ENCODE measurements at places on chromosomes 6 and 20.

- DNase-seq: no peak
Observed at GRCh38 chr20:42923348-42923918, 266.3 kb downstream of the PTPRT start.

DNA sequence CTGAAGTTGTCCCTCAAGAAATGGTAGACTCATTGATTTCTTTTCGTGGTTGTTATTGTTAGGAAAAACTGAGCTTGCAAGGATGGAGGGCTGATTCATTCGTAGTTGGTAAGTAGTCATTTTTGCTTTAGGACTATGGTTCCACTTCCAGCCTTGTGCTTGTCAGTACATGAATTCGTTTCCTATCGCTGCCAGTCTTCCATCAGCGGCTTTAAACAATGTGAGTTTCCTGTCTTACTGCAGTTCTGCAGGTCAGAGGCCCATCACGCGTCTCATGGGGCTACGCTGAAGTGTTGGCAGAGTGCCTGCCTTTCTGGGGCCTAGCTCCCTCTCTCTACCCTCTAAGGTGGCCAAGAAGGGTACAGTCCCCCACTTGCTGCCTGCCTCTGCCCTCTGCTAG lies 11.4 kb upstream of the MDFI start:
- no peak for DNase-seq

DNA sequence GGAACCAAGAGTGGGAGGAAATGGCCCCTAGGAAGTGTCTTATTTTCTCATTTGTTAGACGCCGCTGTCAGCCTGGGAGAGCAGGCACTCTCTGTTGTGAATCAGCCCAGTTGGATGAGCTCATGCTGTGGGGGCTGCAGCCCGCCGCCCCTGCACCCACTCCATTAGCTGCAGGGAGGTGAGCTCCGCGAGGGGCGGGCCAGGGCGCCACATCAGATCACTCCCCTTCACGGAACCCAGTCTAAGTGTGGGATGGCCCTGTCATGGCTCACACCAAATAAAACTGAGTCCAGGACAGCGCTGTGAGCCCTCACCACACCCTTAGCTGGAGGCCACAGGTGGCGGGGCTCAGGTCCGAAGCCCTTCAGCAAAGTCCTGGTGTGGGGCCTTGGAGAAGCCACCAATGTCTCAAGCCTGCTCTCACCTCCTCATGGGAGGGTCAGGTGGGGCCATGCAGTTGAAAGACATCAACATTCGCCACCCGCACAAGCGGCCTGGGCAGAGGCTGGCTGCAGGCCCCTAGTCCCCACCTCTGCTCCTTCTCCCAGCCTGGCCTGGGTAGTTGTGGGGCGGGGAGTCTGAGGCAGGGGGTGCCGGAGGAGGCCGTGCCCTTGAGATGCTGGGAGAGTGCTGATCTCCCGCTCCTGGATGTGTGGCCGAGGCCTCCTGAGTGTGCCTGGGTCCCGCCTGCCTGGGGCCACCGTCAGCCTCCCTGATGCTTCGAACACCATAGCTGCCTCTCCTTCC lies 66.2 kb upstream of the SLCO4A1 start:
- DNase-seq: no peak

DNA sequence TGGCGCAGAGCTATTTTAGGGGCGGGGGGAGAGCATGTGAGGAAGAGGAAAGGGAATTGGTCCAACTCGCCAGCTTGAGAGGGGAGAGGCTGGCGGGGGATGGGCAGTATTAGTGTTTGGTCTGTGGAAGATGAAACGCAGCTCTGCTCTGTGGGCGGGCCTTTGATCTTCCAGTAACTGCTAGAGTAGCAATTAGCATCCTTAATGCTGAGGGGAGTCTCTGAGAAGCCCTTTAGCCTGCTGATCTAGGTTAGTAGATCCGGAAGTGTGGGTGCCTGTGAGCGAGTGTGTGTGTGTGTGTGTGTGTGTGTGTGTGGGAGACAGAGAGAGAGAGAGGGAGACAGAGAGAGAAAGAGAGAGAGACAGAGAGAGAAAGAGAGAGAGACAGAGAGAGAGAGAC lies 117.2 kb upstream of the BACH2 start:
- peak; percentile 87 for DNase-seq
